ENCODE measurements at places on chromosomes 1 and 21. TPM values are rescaled to one million over a fixed set of nuclear protein-coding genes. Genes with fewer than 3 reads are reported as not detected.

The A3GALT2 gene
- total RNA-seq = not detected

The ZNF684 gene
- total RNA-seq = 5.8 TPM

DNA sequence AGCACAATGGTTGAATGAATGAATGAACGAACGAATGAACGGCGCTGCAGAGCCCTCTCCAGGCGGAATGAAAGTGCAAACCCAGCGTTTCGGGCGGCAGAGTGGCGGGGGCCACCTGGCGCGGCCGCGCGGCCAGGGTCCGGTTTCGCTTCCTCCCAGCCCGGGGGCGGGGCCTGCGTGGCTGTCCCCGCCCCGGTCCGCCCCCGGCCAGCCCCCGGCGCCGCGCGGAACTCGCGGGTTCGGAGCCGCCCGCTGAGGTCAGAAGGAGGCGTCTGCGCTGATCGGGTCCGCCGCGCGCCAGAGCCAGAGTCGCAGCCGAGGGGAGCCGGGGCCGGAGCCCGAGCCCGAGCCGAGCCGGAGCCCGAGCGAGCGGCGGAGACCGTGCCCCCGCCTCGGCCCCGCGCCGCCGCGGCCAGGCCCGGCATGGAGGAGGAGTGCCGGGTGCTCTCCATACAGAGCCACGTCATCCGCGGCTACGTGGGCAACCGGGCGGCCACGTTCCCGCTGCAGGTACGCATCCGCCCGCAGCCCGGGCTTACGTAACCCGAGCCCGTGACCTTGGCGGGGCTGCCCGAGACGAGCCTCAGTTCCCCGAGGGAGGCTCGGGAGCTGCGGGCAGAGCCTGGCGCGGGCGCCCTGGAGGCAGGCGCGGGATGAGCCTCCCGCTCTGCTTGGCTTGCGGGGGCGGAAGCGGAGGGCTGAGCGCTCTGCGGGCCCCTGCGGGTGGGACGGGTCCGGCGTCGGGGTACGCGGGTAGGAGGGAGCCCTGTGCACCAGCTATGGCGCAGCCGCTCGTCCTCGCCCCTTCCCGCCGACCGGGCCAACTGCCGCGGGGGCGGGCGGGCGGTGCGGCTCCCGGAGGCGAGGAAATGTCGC, at the start of gene PDXK:
TSS of gene PDXK (plus strand) at position 258 of the 876 bp plus-strand sequence. CDS start at position 424, 166 bp downstream.
- peak; percentile 63 for DNase-seq

DNA sequence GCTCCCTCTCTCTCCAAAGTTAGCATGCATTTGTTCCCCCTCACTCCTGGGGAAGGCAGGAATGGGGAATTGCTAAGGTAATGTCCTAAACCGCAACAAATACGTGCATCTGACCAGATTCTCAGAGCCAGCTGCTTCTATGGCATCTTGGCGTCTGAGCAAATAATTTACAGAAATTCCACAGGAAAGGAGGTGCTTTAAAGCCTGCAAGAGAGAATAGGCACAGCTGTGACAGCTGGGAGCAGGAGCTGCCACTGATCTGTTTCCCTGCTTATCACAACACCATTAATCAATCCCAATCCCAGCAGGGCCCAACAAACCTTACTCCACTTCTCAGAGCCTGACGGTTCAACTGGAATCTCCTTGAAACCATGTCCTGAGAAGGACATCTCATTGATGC, 83.5 kb upstream of the ZNF281 start:
- DNase-seq = no peak

The LRRC38 gene
- not detected for total RNA-seq

GRCh38 chr1:39973503-39974135, 18.7 kb downstream of the MFSD2A start:
- DNase-seq = peak; percentile 23

The OR2L5 gene
- not detected for total RNA-seq

Data from astrocyte (in vitro differentiated cells and primary cell).